Right lobe of liver (tissue), 6 donors: ENCODE measurements at places on chromosomes 5 and 9. TPM values are rescaled to one million over a fixed set of nuclear protein-coding genes. Genes with fewer than 3 reads are reported as not detected.

Gene DMGDH
- total RNA-seq, result 67.0 TPM

- no peak for DNase-seq
These were observed 28.8 kb upstream of the FAT2 start for GRCh38 chr5:151619812-151620460.

DNA sequence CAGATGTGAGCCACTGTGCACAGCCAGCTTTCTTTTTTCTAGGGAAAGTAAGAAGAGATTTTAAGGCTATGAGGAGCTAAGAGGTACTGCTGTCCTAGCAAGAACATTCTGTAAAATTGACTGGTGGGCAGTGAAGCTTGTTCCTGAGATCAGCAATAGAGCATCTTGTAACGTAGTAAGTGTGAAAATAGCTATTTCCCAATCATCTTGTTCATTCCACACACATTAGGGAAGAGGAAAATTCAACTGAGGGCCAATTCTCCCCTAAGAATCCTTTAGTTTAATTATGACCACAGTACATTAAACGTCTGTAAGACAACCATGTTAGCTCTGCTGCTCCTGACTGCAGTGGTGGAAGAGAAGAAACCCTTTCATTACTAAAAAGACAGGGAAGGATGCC lies 246.2 kb downstream of the EFNA5 start:
- no peak for DNase-seq

GRCh38 chr9:99828054-99828416 lies 6.3 kb downstream of the NR4A3 start:
- no peak for DNase-seq

DNA sequence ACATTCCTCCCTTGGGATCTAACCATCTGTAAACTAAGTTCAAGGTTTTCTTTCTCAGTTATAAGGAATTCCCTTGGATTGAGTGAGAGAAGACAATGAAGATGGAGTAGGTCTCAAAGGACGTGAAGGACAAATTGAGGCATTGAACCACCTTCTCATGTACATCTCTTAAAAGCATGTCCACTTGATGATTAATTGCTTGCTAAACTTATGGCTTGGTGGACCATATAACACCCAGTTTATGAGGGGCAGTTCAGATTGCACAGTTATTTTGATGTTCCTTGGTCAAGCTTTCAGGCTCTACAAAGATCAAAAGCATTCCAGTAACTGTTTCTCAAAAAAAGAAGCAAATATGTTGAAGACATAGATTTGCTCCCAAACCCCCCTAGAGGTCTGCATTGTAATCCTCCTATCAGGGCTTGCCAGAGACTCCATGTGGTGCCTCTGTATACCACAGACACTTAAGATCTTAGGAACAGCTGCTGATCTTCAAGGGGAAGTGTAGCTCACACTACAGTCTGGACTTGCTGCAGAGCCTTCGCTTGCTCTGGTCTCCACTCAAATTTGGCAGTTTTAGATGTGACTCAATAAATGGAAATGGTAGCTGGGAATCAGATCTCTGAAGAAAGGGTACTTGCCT lies 56.9 kb upstream of the ALDH1A1 start:
- DNase-seq, result no peak

Gene TDRD7
- 8.7 TPM for total RNA-seq

Gene PCDHB1
- not detected for total RNA-seq

Gene PCDHGA12
- total RNA-seq, result 1.6 TPM

DNA sequence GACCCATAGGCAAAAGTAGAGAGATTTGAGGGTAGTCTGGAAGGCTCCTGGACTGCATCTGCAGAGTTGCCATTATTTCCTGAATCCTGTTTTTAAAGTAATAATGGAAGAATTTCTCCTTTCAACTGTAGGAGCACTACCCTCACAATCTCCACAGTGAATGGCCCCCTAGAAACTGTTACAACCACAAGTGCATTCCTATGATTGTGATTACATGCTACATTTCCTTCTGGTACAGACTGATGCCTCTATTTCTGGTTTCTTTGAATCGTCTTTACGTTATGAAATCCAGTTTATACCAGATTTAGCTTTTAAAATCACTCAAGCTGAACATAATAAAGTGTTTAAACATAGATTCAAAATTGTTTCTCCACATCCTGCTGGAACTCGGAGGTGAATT lies 49.4 kb downstream of the FRMPD1 start:
- DNase-seq, result no peak

GRCh38 chr5:53934151-53934820 lies 373.8 kb downstream of the NDUFS4 start:
- DNase-seq, result no peak

DNA sequence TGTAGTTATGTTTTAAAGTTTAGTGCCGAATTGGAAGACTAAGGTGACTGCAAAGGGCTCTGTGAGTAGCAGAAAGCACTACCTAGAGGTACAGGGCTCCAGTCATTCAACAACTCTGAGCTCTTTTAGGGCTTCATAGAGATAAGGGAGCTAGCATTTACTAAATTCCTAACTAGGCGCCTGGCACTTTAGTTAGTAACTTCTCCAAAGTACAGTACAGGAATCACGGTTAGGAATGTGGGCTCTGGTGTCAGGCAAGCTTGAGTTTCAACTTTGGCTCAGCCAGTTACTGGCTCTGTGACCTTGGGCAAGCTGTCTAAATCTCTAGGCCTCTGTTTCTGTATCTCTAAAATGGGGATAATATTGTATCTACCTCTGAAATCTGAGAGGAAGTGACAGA lies 115.3 kb downstream of the SLIT3 start:
- DNase-seq, result no peak

GRCh38 chr5:2758632-2759031 lies 7.2 kb upstream of the IRX2 start:
- no peak for DNase-seq

Gene PCA3
- 0.09 TPM for total RNA-seq

Gene EPB41L4A
- total RNA-seq, result 4.0 TPM

- peak; percentile 55 for DNase-seq
These were observed 928 bp downstream of the MCTP1 start for GRCh38 chr5:95283761-95284571.

DNA sequence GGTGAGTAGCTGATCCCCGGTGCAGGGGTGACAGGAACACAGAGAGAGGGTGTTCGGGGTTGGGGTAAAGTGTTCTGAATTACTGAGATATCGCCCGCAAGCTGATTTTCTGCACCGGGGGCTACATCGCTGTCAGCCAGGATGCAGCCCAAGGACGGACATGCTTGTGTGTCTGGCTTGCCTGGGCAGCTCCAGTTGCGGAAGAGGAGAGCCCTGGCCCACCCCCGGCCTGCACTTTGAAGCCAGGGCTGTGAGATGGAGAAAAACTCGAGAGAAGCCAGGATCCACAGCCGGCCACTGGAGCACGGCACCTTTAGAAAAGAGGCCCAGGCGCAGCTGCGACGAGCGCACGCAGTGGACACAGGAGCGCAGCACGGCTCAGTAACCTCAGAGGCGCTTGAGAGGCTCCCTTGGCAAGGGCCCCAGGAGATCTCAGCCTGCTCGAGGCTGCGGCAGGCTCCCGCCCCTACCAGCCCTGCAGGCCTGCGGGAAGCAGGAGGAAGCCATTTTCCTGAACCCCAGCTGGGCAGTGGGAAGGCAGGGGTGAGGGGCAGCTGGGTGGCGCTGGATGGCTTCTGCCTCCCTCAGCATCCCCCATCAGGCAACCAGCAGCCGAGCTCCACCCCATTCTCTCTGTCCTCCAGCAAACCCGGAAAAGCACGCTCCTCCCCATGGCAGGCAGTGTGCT lies 59.2 kb downstream of the C9orf50 start:
- DNase-seq, result peak; percentile 67

Gene PHF24
- total RNA-seq, result not detected

Gene SPINK6
- not detected for total RNA-seq

DNA sequence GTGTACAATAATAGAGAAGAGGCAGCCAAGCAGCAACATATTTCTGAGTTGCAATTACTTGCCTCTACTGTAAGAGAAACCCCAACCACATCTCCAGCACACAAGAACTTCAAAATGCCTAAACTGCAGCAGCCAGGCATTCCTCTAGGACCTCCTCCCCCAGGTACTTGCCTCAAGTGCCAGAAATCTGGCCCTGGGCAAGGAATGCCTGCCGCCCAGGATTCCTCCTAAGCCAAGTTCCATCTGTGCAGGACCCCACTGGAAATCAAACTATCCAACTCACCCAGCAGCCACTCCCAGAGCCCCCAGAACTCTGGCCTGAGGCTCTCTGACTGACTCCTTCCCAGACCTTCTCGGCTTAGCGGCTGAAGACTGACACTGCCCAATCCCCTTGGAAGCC lies 336.8 kb upstream of the RGMB start:
- DNase-seq, result no peak

DNA sequence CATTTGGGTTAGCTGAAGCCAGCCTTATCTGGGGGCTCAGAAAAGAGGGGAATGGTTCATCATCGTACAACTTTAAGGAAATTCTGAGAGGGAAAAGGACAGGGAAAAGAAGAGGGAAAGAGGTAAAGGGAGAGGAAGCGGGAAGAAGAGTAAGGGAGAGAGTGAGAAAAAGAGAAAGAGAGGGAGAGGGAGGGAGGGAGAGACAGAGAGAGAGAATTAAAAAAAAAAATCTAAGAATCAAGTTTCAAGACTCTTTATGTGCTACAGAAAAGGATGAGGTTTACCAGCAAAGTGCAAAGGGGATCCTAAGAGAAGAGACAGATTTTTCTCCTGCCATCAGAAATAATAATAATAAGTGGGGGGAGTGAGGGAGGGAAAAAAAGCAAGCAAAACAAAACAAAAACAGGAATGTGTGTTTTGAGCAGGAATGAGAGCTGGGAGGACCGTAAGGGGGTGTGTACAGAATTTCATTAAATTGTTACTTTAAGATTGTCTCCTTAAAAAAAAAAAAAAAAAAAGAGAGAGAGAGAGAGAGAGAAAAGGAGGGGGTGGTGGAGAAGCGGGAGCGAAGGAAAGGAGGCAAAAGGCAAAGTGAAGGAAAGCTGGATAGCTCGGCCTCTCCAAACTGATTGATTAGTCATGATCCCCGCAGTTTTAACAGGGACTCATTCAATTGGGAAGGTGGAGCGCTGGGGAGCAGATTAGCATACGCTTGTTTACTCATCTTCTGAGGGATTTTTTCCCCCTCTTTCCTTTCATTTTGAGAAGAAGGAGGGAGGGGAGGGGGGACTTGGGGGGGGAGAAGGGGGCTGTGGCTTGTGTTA lies 438 bp upstream of the PAPPA start:
- DNase-seq, result no peak

DNA sequence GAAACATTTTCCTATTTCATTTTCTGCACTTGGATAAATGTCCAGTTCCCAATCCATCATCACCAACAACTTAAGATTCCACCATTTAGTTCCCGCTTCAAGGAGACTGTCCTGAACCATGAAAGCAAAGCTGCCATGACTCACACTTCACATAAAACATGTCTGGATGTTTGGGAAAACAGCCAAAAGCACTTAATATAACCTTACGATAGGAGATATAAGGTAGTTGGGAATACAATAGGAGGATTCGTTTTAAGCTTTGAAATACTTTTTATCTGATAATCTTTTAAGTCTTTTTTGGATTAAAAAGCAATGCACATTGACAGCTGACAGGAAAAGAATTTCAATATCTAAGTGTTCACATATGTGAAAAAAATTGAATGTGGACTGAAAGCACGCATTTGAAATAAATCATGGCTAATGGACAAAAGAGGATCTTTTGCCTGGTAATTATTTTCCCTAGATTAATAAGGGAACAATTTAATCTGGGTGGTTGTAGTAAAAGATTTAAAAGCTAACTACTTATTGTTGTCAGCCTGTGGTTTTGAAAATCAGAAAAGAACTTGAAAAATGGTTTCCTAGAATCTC lies 17.3 kb upstream of the TGFBI start:
- DNase-seq, result no peak

DNA sequence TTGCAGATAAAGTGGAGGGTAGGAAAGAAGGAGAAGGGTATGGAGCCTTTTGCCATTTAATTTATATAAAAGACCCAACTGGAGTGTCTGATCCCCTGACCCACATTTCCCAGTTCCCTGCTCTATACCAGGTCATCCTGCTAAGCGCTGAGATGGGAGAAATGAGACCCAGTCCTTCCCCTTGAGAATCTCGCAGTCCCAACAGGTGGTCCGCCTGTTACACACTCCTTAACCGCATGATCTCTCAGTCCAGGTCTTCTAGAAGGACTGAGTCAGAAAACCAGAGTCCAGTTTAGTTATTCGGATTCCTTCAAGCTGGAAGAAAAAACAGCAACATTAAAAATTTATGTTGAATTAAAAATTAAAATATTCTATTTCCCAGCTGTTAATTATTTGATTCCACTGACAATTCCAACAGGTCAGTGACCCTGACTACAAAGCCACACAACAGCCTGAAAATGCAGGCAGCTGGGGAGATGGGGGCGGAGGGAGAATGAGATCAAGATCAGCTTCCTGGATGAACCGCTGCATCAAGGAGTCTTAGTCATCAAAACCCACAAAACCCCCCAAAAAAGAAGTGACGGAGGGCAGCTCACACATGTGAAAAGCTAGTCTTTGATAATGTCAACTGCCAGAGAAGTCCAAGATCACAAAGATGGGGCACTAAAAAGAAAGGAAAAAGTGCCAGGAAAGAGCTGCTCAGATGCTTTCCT lies 44.0 kb downstream of the GGTA1 start:
- no peak for DNase-seq
